CD4-positive, alpha-beta T cell (primary cell): ENCODE measurements at places on chromosomes 16 and 17.

DNA sequence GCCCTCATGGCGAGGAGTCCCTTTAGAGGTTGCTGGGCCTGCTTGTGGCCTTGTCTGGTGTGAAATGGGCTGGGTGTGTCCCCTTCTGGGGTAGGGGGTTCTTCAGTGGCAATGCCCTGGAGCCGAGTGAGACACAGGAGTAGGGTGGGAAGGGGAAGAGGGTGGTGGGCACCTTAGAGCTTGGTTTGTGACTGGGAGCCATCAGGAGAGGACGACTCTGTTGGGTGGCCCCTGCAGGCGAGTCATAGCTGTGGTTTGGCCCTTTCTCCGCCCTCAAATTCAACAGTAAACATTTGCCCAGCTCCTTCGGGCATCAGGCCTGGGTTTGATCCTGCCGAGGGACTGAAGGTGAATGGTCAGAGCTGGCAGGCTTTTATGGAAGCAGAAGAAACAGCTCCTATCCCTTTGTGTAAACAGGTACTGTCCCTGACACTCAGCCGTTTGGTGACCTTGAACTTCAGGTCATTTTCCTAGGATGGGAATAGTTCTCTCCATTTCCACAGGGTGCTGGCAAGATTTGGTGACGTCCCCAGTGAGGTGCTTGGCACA is 2.9 kb downstream of the E4F1 start:
- no peak for DNase-seq

GRCh38 chr16:21097151-21097550 is 53.5 kb downstream of the DNAH3 start:
- DNase-seq, result no peak

DNA sequence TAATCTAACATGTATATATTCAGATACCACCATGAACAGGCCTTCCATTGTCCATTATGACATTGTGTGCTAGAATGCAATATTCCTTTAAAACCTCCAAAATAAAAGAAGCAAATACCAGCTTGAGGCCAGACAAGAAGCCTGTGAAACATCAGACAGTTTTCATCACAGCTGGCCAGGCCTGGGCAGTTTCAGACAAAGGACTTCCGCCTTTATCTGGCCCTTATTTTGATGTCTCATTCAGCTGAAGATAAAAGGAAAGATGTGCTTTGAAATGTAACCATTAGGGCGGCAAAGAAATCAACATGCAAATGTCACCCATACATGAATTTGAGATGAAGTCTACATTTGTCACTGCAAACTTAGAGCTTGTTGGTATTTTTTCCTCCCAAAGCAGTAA is 737.5 kb downstream of the KCNJ2 start:
- DNase-seq, result no peak

GRCh38 chr16:1661826-1662225 is 16.3 kb upstream of the JPT2 start:
- no peak for DNase-seq

DNA sequence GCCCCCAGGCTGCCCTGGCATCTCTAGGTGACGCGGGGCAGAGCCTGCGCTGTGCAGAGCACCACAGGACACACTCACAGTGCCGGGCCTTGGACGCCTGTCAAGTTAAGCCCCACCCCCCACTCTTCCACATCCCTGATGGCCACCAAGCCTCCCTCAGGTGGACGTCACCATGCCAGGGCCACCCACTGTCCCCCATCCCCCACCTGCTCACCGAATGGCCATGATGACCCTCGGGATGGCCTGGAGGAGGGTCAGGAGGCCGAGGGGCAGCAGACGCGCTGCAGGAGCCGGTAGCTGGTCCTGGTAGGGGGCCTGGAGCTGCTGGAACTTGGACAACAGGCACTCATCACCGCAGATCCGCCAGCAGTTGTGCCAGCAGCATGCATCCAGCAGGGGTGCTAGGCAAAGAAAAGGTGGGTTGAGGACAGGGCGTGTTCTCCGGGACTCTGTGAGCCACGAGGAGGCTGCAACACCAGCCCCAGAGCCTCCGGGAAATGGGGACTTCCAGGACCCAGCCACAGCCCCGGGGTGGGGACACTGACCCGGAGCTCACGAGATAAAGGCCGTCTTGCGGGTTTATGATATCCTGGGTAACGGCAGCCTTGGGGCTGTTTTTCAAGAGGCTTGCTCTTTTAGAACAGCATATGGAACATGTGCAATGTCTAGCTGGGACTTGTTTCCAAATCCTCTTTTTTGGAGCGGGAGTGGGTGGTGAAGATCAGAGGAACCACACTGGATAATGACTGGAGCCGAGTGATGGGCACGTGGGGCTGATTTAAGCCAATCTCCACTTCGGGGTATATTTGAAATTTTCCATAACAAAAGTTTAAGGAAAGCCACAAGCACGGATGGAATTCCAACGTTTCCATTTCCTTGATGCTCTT is 11.4 kb downstream of the C16orf95 start:
- no peak for DNase-seq

DNA sequence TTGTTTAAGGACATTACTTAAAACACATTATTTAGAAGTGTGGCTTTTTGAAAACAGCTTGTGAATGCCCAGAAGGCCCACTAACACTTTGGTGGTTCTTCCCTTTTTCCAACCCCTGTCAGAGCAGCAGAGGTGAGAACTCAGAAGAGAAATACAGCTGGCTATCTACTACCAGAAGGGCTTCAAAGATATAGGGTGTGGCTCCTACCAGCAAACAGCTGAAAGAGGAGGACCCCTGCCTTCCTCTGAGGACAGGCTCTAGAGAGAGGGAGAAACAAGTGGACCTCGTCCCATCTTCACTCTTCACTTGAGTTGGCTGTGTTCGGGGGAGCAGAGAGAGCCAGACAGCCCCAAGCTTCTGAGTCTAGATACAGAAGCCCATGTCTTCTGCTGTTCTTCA is 6.9 kb upstream of the RAPGEFL1 start:
- DNase-seq, result no peak

DNA sequence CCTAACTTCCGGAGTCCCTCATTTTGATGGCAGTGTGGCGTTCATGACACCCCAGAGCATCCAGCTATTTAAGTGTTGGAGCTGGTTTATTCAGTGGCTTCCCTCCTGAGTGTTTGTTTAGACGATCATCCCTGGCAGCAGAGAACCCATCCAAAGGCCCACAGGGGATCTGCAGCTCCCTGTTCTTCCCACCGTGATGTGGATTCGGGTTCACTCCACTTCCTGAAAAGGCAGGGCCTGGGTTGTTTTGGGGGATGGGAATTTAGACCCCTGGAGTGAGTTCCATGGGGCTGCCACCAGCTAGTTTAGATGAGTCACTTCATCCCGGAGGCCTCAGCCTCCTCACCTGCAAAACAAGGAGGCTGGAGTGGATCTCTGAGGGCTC is 2.3 kb downstream of the KSR1 start:
- no peak for DNase-seq

- DNase-seq, result no peak
These were observed 372.9 kb downstream of the CDH13 start for GRCh38 chr16:82999711-83000110.
